ENCODE measurements at places on chromosomes 13 and 19. TPM values are rescaled to one million over a fixed set of nuclear protein-coding genes. Genes with fewer than 3 reads are reported as not detected.

GRCh38 chr13:74487091-74487722, 353.0 kb upstream of the KLF12 start:
- H3K27ac ChIP-seq: no peak overlapping the region
- H3K27me3 ChIP-seq: peaks cover 7% of the 10 kb centered on the region
- H3K4me3 ChIP-seq: no peak overlapping the region
- DNase-seq: no peak
- H3K36me3 ChIP-seq: no peaks in the 10 kb centered on the region
- no peaks in the 10 kb centered on the region for H3K4me1 ChIP-seq

The IGSF23 gene
- total RNA-seq: not detected

DNA sequence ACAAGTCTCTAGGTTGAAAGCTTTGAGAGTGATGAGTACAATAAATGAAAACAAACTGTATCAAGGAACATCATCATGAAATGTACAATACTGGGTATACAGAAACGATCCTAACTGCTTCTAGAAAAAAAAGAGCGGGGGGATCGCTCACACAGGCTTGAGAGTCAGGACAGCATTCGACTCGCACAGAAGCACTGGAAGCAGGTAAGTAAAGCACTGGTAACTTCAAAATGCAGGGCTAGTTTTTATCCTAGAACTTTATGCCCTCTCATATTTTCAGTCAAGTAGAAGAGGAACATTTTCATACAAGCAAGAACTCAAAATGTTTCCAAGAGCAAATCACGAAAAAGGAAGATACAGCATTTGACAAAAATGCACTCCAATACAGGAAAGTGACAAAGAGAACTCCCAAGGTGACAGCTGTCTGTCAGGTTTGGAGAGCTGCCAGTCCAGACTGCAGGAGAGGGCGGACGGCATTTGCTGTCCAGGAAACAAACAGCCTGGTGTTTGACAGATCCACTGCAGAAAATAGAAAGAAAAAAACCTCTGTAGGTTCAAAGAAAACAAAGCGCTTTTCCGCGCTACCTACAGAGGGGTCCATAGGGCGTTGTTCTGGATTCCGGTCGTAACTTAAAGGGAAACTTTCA, 58.2 kb upstream of the XPO4 start:
- DNase-seq: no peak
- no peak overlapping the region for H3K27ac ChIP-seq
- H3K4me1 ChIP-seq: no peaks in the 10 kb centered on the region

The LAIR1 gene
- 31.0 TPM for total RNA-seq
